ENCODE measurements at places on chromosomes 2 and 18.

- DNase-seq, result peak; percentile 47
These were observed 22.2 kb downstream of the CCDC121 start for GRCh38 chr2:27606611-27607010.

DNA sequence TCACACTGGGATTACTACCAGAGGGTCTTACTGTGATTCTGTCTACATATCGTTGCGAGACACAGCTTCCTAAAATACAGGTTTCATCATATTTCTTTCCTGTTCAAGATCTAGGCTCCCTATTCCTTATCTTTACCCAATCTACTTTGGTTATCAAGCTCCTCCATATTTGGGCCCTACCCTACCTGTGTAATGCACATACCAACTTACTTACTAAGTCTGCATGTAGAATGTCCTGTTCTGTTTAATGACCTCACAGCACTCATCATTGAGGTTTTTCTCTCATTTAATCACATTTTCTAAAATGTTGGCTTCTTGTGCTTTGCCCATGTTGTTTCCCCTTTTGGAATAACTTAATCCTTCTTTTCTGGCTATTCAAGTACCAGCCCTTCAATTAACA is 551.1 kb downstream of the ZEB2 start:
- DNase-seq, result no peak

DNA sequence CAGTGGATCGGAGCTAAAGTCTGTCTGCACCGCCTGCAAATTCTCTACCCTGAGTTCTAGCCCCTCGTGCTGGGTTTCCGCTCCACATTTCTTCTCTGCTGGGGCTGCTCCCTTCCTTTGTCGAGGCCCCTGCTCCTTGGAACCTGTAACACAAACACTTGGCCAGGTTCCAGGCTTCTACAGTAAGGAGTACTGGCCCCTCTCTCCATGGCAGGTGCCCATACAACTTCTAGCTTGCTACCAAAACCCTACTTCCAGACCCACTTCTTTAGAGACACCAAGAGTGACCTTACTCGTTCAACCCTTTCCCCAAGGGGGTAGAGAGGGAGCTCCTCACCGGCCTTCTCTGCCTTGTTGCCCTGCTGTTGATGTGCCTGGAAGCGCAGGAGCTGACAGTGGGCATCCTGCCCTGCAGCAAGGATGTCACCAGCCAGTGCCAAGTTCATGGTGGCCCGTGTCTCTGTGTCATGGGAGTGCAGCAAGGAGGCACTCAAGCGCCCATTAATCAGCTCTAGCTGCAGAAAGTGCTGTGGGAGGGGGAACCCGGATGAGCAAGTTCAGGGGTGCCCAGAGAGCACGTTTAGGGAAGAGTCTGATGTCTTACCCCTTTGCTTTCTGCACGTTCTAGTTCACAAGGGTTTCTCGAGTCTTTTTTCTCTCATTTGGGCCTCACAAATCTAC is 1.1 kb downstream of the PREB start:
- DNase-seq, result no peak

DNA sequence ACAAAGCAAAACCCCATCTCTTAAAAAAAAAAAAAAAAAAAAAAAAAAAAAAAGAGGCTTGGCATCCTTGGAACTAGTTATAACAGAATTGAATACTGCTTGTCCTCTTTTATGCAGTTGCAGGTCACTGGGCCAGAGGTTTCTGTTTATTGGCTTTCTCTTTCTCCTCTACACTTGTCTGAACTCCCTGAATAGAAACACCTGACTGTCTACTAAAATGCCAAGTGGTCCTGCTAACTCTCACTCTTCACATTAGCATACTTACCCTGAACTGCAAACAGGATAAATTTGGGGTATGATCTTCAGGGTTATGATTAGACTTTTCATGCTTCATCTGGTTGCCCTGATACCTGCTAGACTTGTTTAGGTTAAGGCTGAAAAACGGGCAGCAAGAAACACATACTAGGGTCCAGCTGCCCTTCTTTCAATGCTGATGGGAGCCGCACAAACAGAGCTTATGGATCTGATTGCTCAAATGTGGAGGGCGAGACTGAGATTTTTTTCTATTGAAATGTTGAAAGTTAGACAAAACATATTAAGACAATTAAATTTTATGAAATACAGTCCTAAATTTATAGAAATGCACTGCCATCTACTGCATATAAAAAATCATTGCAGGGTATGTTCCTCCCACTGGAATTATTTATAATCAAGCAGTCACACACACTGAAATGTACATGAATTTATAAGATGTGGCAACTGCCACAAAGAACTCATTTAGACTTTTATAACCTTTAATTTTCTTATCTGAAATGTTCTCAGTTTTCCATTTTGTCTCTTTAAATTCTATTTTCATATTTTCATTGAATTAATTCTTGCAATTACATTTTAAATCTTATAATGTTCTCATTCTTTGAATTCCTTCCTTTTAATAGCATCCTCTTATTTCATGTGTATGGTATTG is 40.8 kb downstream of the GTF3C3 start:
- peak; percentile 42 for DNase-seq

GRCh38 chr2:38149531-38149930 is 73.6 kb upstream of the CYP1B1 start:
- DNase-seq, result no peak

- DNase-seq, result no peak
These were observed 16.7 kb upstream of the CELF4 start for GRCh38 chr18:37582261-37582660.

DNA sequence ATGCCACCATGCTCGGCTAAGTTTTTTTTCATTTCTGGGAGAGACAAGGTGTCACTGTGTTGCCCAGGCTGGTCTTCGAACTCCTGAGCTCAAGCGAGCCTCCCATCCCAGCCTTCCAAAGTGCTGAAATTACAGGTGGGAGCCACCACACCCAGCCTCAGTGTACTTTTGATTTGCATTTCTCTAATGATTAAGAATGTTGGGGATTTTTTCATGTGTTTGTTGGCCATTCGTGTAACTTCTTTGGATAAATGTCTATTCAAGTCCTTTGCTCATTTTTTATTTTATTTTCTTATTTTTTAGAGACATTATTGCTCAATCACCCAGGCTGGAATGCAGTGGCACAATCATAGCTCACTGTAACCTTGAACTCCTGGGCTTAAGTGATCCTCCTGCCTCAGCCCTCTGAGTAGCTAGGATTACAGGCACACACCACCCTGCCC is 73.1 kb downstream of the TMEM185B start:
- DNase-seq, result no peak
